ENCODE measurements at places on chromosomes 11 and 22.

DNA sequence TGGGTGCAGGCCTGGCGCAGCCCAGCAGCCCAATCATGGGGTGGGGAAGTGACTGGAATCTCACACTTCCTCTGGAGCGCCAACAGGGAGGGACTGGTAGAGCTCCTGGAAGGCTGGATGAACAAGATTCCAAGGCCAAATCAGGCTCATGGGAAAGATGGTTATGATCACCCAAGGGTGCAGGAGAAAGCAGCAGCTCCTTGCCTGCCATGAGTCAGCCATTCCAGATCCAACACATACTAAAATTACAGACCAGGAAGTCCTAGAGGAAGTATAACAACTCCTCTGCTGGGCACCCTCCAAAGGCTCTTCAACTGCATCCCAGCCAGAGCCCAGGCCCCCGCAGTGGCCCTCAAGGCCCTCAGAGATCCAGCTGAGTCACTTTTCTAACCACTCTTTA lies 427.3 kb downstream of the TENM4 start:
- DNase-seq = no peak

GRCh38 chr11:42555190-42555589 lies 756.6 kb upstream of the API5 start:
- DNase-seq = no peak

GRCh38 chr11:122863704-122864326 lies 18.7 kb upstream of the JHY start:
- peak; percentile 39 for DNase-seq

GRCh38 chr11:21866781-21867180 lies 326.1 kb upstream of the ANO5 start:
- no peak for DNase-seq

- no peak for DNase-seq
Observed at GRCh38 chr11:78741741-78742140, 167.1 kb upstream of the NARS2 start.

- no peak for DNase-seq
Observed at GRCh38 chr11:24295360-24295759, 201.5 kb upstream of the LUZP2 start.

DNA sequence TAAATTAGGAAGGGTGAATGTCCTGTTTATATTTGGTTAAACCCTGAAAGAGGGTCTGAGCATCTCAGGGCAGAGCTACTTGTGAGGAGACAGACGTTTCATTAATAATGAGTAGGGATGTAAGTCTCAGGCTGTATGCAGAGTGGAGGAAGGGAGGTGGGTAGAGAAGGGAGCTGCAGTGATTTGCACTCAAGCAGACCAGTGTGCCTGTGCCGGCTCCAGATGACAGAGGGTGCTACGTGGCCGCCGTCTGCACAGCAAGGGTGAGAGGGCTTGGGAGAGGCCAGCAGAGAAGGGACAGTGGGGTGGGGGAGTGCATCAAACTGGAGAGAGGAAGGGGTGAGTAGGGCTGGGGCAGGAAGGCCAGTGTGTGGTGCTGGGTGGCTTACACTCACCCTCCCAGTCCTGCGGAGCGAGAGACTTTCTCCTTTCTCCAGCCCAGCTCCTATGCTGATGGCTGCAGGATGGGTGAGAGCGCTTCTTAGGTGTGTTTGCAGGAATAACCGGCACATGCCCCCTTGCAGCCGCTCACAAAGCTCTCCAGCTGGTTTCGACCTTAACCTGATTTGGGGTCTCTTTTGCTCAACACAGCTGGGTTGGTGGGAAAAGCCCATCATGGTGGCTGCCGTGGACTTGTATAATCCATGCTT lies 130.6 kb downstream of the ST3GAL4 start:
- no peak for DNase-seq

GRCh38 chr11:59254286-59254685 lies 41.6 kb upstream of the MPEG1 start:
- no peak for DNase-seq

Data from KG1 (cell line).